Panc1 (cell line): ENCODE measurements at places on chromosomes 11 and 22.

- DNase-seq, result no peak
Observed at GRCh38 chr11:71505001-71505400, 22.1 kb upstream of the KRTAP5-7 start.

GRCh38 chr11:27085605-27086004 lies 45.0 kb downstream of the BBOX1 start:
- DNase-seq, result no peak

DNA sequence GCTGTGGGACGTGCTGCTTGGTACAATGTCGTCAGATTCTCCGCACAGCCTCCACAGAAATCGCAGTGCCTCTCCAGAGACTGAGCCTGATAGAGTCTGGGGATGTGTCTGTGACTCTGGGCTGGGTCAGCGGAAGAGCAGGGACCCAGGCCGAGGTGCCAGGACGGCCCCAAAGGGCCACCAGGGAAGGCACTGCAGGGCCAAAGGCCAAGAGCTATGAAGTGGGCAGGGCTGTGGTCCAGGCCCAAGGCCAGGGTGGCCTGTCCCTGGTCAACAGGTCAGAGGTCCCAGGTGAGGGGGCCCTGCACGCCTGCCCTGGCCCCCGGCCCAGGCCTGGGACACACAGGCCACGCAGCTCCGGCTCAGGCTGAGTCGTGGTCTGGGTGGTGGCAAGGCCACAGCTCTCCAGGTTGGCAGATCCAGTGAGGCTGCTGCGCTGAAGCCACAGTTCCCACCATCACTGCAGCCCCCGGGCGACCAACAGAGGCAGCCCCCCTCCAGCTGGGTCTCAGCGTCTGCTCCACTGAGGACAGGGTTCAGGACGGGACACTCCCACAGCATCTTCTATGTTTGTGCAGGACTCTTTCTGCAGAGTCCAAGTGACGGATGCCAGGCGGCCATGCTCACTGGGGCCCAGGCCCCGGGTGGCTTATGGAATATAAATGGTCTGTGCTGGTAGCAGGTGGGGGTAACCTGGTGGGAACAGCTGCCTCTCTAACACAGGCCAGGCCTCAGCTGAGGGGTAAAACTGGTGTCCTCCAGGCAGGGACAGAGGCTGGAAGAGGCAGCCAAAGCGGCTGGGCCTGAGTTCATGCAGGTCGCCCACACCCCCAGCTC lies 4.8 kb upstream of the PIM3 start:
- DNase-seq, result no peak

DNA sequence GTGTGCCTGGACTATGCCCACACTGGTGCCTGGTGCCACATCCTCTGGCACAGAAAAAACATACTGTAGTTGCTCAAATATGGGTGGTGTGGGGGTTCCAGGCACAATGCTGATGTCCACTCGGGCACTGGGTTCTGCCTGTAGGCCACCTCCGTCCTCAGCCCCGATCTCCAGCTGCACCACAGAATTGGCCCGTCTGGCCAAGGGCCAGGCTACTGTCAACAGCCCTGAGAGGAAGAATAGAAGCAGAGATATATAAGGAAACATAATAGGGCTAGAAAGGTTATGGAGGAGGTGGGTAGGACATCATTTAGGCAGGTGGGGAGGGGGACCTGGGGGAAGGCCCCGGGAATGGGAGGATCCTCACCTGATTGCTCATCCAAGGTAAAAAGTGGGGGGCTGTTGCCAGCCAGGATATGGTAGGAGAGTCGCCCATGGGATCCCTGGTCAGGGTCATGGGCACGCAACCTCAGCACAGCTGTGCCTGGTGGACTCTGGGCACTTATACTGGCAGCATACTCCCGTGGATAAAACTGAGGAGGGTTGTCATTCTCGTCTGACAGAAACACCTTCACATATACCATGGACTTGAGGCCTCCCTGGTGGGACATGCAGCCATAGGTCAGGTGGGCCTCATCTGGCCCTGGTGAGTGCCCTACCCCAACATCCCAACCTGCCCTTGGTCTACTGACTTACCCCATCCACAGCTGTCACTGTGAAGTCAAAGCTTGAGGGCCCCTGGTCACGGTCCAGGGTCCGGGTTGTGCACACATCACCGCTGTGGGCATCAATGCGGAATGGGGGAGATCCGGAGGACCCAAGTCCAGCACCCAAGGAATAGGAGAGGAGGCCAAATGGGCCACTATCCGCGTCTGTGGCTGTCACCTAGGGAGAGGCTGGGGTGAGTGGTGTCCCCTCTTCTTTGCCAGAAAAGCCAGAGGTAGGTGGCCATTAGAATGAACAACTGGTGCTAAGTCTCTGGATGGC lies 14.5 kb upstream of the TPP1 start:
- DNase-seq, result no peak

DNA sequence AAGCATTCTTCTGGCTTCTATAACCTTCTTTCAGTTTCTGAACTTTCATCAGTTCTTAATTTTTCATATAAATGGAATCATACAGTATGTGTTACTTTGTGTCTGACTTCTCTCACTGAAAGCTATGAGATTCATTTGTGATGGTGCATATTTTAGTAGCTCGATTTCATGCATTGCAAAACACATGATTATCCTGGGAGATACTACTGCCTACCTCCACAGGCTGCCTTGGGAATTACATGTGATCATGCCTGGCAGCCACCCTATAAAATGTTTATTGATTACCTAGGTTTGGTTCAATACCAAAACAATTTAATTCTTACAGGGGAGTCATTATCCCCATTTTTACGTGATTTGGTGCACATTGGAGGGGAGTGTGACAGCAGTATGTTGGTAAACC lies 34.1 kb upstream of the PAK1 start:
- no peak for DNase-seq

DNA sequence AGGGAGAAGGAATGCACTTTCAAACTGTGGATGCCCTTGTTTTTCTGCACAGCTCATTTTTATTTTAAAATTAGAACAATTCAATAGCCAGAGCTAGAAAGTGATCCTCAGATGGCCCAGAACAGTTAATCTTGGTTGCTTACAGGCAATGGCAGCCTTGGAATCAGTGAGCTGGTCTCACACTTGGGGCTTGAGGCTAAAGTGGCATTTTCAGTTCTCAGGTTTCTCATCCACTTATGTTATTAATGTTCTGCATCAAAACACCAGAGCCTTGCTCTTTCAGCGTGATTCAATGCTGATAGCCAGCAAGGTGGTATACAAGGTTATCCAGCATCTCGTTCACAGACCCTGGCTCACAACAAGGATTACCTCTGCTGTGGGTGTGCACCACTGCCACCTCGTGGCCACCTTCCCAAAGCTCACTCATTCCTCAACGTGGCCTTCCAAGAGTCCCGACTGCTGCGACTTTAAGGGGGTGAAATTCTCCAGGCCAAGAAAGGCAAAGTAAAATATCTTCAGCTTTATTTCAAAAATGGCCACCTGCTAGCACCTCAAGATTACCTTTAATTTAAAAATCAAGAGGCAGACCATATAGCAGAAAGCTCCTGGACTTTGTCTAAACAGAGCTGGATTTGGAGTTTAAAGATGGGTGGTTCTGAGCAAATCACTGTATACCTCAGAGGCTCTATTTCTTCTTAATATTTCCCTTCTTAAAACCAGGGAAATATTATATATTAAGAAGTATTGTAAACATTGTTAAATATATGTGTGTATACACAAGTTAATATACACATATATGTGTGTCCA lies 34.2 kb upstream of the FSHB start:
- peak; percentile 24 for DNase-seq

- no peak for DNase-seq
Observed at GRCh38 chr22:43012390-43012789, 2.6 kb downstream of the PACSIN2 start.

DNA sequence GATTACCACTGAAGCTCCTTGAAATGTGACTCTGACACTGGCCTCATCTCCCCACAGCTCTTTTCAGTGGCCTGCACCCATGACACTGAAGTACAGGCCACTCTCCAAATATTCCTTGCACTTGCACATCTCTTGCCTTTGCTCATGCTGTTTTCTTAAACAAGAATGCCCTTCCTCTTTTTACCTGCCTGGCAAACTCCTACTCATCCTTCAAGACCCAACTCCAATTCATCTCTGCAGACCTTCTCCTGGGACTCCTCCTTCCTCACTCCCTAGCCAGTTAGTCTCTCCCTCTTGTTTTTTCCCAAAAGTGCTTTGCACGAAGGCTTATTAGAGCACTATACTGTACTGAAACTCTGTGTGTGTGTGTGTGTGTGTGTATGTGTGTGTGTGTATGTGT lies 2.6 kb downstream of the KCNE3 start:
- no peak for DNase-seq
